ENCODE measurements at places on chromosomes 12 and 14.

- no peaks in the 10 kb centered on the region for H3K27me3 ChIP-seq
- no peaks in the 10 kb centered on the region for H3K36me3 ChIP-seq
- no peak for DNase-seq
- no peaks in the 10 kb centered on the region for H3K4me1 ChIP-seq
- no peak overlapping the region for H3K27ac ChIP-seq
These were observed 139.5 kb upstream of the OTX2 start for GRCh38 chr14:56949828-56950227.

DNA sequence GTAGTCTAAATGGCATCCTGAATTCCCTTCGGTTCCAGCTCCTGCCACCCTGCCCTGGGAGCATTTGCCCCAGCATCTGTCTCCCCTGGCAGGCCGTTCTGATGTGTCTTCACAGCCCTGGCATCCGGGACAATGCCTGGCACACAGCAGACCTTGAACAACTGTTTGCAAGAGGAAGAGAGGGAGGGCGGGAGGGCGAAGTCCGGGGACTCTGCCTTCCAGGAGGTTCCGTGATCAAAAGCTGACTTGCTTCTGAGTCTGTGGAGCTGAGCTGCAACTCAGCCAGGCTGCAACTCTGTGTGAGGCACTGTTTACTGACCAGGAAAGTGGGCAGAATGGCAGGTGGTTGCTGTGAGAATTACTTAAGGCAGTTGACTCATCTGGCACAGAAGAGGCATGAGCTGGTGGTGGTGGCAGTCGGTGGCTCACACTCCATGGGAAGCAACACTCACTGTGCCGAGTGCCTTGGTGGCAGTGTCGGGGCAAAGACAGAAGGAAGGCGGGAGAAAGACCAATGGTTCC, 61.1 kb upstream of the DLK1 start:
- no peaks in the 10 kb centered on the region for H3K27me3 ChIP-seq
- no peaks in the 10 kb centered on the region for H3K4me1 ChIP-seq
- DNase-seq: no peak
- no peaks in the 10 kb centered on the region for H3K36me3 ChIP-seq
- no peak overlapping the region for H3K27ac ChIP-seq
- H3K4me3 ChIP-seq: no peak overlapping the region

GRCh38 chr14:61219673-61220072, 61.5 kb downstream of the TMEM30B start:
- no peaks in the 10 kb centered on the region for H3K36me3 ChIP-seq
- no peak overlapping the region for H3K4me3 ChIP-seq
- DNase-seq: no peak
- H3K27ac ChIP-seq: no peak overlapping the region

- H3K4me1 ChIP-seq: no peaks in the 10 kb centered on the region
- no peak overlapping the region for H3K27ac ChIP-seq
- H3K4me3 ChIP-seq: no peak overlapping the region
- DNase-seq: no peak
These were observed 36.3 kb downstream of the BEST3 start for GRCh38 chr12:69662764-69663163.

- H3K4me3 ChIP-seq: no peak overlapping the region
- DNase-seq: no peak
- H3K27ac ChIP-seq: no peak overlapping the region
- no peaks in the 10 kb centered on the region for H3K27me3 ChIP-seq
- H3K36me3 ChIP-seq: no peaks in the 10 kb centered on the region
These were observed 48.4 kb downstream of the ATL1 start for GRCh38 chr14:50608302-50608851.

- H3K4me3 ChIP-seq: no peak overlapping the region
- no peaks in the 10 kb centered on the region for H3K4me1 ChIP-seq
- no peak for DNase-seq
- peaks cover 18% of the 10 kb centered on the region for H3K36me3 ChIP-seq
- no peaks in the 10 kb centered on the region for H3K27me3 ChIP-seq
These were observed 40.1 kb downstream of the WASHC3 start for GRCh38 chr12:102021540-102022246.

Measured in CD8-positive, alpha-beta memory T cell (primary cell).